ENCODE measurements at places on chromosomes 13 and 19.

DNA sequence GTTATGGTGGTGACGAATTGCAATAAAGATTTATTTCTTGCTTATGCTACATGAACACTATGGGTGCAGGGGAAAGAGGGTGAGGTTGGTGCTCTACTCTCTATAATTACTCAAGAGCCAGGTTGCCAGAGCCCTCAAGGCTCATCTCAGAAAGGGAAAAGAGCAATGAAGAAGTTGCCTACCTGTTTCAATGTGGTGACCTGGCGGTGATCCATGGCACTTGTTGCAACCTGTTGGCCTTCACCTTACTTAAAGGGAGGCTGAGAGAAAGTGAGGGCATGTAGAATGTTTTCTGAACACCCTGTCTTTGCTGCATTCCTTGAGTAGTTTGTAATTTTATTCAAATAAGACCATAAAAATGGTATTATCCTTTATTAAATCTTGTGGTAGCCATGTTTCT, 394.4 kb downstream of the GPC6 start:
- no peak for DNase-seq

DNA sequence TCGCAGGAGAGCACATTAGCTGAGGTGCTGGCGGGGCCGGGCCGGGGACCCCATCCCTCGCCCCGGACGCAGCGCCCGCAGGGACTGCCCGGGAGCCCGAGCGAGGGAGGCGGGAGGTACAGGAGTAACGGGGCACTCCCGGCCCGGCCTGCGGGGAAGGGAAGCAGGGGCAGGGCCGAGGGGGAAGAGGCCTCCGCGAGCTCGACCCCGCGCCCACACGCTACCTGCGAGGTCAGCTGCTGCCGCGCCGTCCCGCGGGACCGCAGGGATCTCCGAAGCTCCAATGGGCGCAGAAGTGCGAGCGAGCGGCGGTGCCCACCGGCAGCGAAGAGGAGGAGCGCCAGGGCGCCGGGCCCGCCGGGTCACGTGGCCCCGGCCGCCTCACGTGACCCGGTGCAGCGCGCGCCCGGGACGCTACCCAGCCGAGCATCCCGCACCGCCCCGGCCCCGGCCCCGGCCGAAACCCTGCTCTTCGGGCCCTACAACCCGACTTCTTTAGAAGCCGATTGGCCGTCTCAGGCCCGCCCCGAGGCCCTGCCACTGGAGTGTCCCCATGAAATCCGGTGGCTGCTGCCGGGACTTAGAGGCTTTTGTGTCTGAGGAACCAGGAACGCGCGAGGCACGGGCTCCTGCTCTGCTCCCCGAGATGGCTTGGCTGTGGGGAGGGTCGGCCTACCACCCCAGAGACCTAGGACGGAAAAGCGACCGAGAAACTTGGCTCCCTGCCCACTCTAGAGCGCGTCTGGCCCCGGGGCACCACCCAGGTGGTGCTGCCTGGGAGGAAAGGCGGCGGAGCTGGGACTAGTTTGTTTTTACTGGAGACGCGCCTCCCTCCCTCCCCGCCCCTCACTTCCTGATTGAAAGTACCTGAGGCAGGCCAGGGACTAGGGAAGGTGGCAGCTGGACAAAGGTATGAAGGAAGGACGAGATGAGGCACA, at the start of gene RCBTB1:
Gene RCBTB1 (minus strand): TSS at position 339 of the 938 bp plus-strand sequence. CDS start 18,279 bp downstream, outside the sequence.
- peak; percentile 31 for DNase-seq

- no peak for DNase-seq
Measured at GRCh38 chr13:79710376-79710775, 229.4 kb downstream of the NDFIP2 start.

GRCh38 chr13:42847891-42848663, 66.7 kb downstream of the FAM216B start:
- DNase-seq, result no peak

DNA sequence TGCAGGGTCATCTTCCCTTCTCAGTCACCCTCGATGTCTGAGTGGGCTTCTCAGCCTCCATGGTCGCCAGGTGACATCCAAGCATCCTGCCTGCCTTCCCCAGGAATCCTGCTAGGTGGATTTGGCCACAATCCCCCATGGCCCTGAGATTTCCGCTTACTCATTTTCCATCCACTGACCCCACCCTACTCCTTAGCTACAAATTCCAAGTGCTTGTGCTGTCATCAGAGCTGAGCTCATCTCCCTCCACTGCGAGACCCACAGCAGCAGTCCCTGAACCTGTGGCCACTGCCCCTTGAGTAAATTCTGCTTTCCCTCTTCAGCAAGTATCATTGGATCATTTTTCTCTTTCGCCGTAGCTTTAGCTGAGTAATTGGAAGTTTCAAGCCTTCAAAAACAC, 90.5 kb upstream of the ANKRD10 start:
- DNase-seq, result no peak

GRCh38 chr13:87498681-87499080, 172.5 kb upstream of the SLITRK5 start:
- peak; percentile 15 for DNase-seq

DNA sequence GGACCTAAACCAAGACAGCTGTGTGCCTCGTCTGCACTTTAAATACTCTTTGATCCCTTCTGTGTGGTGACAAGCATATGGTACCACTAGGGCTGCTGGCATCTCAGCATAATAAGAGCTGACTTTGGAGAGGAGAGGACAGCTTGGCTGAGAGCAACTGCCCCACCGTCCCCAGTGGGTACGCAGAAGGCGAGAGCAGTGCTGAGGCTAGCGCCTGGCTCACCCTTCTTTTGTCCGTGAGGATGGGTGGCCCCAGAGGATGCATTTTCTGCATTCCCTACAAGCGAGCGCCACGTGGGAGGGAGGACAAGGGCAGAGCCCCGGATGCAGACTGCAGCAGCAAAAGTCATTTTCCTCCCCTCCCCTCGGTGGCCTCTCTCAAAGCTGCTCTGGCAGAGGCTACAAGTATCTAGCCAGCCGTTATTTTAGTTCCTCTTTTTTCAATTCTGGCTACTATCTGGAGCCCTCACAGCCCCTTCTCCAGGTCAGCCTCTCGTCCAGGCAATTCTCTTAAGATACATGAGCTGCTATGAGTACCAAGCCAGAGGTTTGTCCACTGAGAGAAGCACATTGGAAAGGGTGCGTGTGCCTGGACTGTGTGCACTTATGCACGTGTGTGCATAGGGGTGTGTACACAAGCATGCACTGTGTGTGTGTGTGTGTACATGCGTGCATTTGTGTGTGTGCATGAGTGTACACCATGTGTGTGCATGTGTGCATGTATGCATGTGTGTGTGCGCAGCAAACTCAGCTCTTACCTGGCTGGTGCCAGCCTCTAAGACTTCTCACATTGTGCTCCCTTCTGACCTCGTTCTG, 51.3 kb downstream of the RAB20 start:
- no peak for DNase-seq

GRCh38 chr13:60572855-60573254, 175.8 kb downstream of the TDRD3 start:
- no peak for DNase-seq

DNA sequence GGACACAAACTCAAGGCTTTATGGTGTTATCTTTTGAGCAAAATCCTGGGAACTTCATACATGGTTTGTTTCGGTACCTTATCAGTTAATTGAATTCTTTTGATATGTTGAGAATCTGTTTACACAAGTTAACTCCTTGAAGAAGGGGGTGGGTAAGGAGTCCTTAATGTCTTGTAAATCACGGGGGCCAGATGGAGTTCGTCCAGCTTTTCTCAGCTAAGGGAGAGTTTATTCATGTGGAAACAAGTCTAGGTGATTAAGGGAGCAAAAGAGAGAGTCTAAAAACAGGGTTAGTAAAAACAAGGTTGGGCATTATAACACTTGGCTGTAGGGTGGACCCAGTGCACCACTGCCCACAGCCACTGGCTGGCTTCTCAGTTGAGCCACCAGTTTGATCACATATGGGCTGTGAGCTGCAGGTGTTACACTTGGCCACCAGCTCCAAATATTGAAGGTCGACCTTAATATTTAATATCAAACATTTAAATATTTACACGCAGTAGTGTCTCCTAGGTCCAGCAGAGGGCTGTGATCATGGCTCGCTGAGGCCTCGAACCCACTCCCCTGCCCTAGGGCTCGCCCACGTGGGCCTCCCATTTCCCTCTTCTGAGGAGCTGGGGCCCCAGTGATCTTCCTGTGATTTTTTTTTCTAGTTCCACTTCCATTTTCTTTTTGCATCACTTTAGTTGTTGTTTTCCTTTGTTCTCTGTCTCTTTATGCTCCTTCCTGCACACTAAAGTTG, 21.0 kb upstream of the ZNF43 start:
- DNase-seq, result no peak

GRCh38 chr13:75071395-75071794, 410.6 kb downstream of the TBC1D4 start:
- DNase-seq, result no peak

- DNase-seq, result no peak
Measured at GRCh38 chr13:81314461-81314860, 973.5 kb upstream of the SPRY2 start.

DNA sequence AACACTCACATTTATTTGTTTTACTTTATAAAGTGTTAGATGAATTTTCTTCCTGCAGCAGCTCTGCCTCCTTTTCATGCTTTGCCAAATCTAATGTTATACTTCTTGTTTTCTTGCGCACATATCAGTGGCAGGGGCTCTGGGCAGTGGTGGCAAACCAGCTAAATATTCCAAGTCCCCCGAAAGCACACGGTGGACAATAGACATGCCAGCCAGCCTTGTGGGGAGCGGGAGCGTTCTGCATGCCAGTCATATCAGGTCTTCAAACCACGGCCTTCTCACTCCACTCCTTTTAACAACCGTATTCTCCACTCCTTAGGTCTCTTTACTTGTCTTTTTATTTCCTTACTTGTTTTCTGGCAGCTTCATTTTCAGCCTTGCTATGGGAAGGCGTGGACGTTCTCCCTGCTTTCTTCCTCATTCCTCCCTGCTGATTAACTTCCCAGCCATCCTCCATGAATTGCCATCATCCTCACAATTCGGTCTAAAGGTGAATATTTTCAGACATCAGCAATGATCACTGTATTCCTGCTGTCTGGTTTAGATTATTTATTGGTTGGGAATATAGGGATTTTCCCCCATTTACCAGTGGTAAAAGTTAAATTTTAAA, 77.1 kb upstream of the WASF3 start:
- no peak for DNase-seq

GRCh38 chr19:46186717-46187101, 38.7 kb downstream of the IGFL2 start:
- DNase-seq, result no peak

DNA sequence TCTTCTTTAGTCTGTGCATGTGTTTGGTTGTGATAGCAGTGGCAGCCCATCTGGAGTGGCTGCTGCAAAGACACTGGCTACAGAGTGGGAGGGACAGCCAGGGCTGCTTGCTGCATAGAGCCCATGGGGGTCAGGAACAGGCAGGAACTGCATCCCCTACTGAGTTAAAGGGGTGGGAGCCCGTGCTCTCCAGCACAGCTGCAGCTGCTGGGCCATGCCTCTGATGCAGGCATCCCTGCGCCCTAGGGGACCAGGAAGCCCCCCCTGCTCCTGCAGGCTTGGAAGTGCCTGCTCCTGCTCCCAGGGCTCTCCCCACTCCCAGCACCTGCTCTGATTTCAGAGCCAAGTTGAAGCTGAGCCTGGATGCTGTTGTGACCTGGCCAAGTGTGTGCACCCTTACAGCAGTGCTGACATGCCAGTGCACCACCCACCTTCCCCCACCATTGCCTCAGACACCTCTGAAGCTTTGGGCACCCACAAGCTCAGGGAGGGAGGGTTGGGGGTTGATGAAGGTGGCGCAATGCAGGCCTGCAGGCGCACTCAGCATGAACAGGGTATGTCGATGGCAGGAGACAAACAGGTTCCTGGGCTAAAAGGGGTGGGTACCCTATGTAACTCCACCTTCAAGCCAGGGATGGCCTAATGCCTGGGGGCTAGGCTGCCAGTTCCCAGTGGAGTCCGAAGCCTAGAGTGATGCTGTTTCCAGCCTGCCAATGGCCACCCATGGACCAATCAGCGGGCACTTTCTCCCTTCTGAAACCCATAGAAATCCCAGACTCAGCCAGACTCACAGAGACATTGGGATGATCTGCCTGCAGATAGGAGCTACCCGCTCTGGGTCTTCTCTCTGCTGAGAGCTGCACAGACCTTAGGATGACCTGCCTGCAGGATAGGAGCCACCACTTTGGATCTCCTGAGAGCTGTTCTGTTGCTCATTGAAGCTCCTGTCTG, 919.9 kb upstream of the MIR17HG start:
- no peak for DNase-seq

GRCh38 chr19:8307965-8308866, at the start of gene CD320:
Gene CD320, minus strand, starts transcription at chr19:8308358. Its CDS starts 68 bp downstream, at chr19:8308290.
- DNase-seq, result peak; percentile 65

- DNase-seq, result no peak
Measured at GRCh38 chr13:84136582-84136981, 254.3 kb upstream of the SLITRK1 start.

DNA sequence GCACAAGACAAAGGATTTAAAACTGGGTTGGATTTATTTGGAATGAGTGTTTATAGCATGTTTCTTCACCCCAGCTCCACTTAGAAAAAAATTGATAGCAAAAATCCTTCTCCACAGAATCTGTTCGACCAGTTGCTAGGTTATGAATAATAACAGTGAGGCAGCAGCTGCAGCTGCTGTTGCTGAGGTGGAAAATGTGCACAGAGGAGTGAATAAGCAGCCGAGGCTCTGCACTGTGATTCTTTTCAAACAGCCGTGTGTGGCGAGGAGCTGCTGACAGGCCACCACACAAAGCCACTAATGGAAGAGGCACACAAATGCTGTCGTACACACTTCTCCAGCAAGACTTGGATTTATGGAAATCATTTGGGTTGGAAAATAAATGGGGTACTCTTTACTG, 6.4 kb upstream of the RASL11A start:
- DNase-seq, result no peak

DNA sequence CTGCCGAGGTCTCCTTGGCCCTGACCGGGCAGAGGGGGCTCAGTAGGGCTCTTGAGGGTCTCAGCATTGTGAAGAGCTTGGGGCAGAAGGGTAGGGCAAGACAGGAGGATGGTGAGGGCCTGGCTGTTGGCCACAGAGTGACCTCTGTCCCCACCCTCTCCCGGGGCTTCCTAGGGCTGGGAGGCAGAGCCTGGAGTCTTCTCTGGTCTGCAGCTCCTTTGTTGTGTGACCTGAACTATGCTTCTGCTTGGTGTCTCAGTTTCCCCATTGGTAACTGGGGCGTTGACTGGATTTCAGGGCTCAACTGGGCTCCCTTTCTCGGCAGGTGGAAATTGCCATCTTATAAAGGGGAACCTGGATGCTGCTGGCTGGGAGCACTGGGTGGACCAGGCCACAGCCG, 30.1 kb upstream of the PEPD start:
- DNase-seq, result no peak

DNA sequence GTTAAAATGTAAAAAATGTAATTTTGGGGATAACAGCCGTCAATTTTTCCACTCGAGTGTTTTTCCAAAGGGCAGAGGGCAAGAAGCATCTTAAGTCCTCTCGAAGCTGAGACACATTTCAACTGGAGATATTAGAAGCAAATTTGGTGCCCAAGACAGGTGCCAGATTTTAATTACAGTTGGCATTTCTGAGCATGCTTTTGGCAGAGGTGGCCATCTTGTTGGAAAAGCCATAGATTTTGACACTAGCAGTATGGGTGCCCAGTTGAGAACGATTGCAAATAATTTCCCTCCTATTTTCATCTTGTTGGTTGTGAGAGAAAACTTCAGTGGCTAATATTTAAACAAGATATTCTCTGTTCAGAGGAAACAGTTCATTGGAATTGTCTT, 146.3 kb downstream of the TM9SF2 start:
- no peak for DNase-seq

Data from RCC 7860 (cell line).